Right ventricle myocardium inferior (tissue), 1 donor: ENCODE measurements at places on chromosomes 3 and 15. TPM values are rescaled to one million over a fixed set of nuclear protein-coding genes. Genes with fewer than 3 reads are reported as not detected.

TF gene
- 15.7 TPM for total RNA-seq

P2RY12 gene
- total RNA-seq, result 1.4 TPM

RTP2 gene
- total RNA-seq, result not detected

CYP1A2 gene
- not detected for total RNA-seq

DISP2 gene
- total RNA-seq, result 3.9 TPM

IL5RA gene
- 0.65 TPM for total RNA-seq

SLC27A2 gene
- total RNA-seq, result not detected

FBN1 gene
- 41.0 TPM for total RNA-seq

MKRN3 gene
- total RNA-seq, result 0.97 TPM

GRCh38 chr3:195025056-195025883 is 245.7 kb downstream of the XXYLT1 start:
- no peak for DNase-seq

GRCh38 chr15:59087731-59088130 is 17.2 kb upstream of the CCNB2 start:
- no peak for DNase-seq

GRCh38 chr3:50388720-50389413 is 29.5 kb upstream of the TMEM115 start:
- DNase-seq, result no peak

DNA sequence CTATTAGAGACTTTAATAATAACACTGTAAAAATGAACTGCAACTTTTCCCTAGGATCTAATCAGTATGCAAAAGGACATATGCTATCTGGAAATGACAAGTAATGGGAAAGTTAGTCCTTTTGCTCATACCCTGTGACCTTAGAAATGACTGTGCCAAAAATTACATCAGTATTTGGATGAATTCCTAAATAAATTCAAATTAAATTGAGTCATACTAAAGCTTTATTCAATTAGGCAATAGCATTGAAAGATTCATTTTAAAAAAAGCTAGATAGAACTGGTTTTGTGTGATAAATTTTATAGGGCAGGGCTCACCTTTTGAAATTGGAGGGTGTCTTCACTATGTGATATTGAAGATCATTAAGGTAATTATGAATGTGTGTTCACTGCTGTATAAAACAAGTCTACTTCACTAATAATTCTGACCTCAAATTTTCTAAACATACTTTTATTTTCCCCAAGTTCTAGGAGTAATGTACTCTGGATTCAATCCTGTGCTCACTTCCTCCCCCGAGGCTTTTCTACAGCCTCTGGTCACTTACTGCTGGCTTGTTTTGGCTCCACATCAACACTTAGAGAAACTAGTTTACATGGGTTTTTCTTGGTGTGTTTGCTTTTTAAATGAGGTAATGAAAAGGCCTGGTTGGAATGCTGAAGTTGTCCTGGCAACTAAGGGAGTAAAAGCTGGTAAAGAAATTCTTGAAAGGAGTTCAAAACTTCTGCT is 44.4 kb upstream of the SPTSSB start:
- DNase-seq, result no peak

DNA sequence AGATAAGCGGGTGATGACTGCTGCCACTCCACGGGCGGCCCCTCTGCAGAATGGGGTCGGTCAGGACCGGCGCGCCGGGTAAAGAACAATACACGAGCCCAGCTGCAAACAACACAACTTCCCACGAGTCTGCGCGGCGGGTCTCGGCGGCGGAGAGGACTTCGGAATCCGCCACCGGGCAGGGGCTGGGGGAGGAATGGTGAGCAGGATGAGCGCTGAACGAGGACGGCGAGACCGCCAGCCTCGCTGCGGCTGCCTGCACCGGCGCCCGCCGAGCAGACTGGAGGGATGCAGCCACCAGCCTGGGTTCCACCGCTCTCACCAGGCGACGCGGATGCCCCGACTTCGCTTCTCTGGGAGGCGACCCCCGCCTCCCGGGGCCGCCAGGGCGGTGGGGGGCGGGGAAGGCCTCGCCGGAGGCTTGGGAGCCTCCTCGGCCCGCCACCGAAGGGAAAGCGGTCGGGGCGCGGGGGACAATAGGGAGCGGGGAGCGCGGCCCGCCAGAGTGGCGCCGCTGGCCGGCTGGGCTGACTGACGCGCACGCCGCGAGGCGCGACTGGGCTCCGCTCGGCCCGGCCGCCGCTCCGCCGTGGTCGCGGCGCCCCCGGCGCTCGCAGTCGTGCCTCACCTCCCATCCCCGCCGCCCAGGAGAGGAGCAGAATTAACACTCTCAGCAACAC is 515 bp downstream of the ADAM10 start:
- DNase-seq, result peak; percentile 87

GRCh38 chr15:68378595-68378994 is 53.4 kb downstream of the ITGA11 start:
- DNase-seq, result no peak

GRCh38 chr15:96338074-96338765 is 7.7 kb downstream of the NR2F2 start:
- DNase-seq, result no peak

- peak; percentile 61 for DNase-seq
These were observed 891 bp upstream of the TOP2B start for GRCh38 chr3:25665315-25666280.

- no peak for DNase-seq
These were observed 226.6 kb upstream of the TLE3 start for GRCh38 chr15:70324001-70324974.
